ENCODE measurements at places on chromosomes 3 and 15.

- no peak for DNase-seq
These were observed 69.6 kb downstream of the IGF1R start for GRCh38 chr15:98717942-98718341.

GRCh38 chr3:129058441-129059200 is 2.0 kb upstream of the GP9 start:
- no peak for DNase-seq

- no peak for DNase-seq
These were observed 97.2 kb upstream of the FLNB start for GRCh38 chr3:57910990-57911389.

DNA sequence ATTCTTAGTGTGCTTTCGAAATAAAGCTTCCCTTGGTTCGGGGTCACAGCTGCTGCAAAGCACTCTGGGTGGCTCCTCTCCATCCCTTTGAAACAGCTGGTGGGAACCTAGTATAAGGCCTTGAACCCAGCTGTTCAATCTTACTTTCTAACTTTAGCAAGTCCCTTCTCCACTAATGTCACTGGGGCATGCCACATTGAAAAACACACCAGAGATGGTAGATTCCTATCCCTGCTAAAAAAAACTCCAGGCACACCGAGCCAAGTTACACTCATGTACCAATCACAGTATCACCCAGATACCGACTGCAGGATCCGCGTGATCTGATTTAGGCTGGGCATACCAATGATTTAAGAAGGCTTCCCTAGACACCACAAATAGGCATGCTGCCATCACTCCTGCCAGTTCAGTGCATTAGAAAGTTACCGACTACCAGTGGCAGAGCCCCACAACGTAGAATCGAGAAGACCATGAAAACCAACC is 65.0 kb downstream of the WWTR1 start:
- DNase-seq = no peak
